ENCODE measurements at places on chromosomes 1 and 21.
A peak's percentile ranks its signal among the peaks of the same experiment; 100 is the strongest.

GRCh38 chr21:31991356-31992331 is 118.8 kb downstream of the HUNK start:
- no peak for DNase-seq

DNA sequence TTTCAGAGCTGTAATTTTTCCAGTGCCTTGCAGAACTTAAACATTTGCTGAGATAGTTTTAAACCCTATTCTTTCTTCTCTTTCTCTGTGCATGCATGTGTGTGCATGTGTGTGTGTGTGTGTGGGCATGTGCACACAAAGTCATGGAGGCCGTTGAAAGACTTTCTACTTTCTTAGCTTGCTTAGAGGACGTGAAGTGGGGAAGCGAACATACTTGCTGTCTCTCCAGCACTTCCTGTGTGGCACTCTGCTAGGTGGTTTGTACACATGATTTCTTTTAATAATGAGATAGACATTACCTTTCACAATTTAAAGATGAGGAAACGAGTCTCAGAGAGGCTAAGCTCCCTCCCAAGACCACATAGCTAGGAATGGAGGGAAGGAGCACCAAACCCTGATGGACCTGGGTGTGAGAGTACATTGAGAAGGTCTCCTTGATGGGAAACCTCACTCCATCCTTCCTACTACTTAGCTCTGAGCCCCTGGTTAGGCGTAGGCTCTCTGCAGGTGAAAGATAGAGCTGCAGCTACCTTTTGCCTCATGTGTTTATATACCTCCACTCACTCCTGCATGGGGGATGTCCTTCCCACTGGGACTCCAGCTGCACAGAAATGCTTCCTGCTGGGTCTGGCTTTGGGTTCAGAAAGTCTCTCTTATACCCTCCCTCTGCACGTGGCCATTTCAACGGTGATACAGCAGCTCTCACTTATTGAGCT is 101.9 kb upstream of the USP24 start:
- no peak for DNase-seq

- no peak for DNase-seq
Measured at GRCh38 chr1:223634423-223634822, 31.1 kb downstream of the CAPN8 start.

DNA sequence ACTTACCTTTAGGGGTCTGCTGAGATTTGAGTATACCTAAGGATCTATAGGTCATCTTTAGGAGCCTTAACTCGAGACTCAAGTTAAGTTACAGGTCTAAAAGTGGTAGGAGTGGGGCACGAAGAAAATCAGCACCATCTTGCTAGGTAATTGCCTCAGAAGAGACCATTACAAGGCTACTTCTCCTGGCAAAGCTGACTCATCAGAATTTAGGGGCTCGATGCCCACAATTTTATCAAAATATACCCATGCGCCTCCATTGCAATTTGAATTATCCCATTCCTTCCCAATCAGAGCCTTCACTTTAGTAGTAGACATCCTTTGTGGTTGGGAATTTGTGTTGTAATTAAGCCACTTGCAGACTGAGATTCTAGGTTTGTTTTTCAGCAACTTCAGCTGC is 1994.3 kb downstream of the MRPL39 start:
- no peak for DNase-seq

- DNase-seq: no peak
Measured at GRCh38 chr1:46646331-46646730, 21.8 kb downstream of the ATPAF1 start.

DNA sequence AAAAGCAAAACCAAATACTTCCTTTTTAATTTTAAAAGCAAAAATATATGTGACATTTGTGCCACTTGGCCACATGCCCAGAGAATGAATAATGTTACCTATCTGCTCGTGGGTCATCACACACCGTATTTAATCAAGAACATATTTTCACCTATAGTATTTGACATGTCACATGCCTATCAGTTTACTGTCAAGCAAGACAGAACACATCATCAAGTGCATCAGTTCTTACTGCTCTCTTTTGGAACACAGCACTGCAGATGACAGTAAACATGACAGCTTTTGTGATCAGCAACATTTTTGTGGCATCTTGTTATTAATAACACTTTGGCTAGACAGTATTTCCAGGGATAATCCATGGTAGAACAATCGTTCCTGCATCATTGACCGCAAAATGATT is 134.4 kb downstream of the LRRC7 start:
- no peak for DNase-seq

GRCh38 chr1:153494976-153495535 is 34.6 kb upstream of the S100A7 start:
- DNase-seq: peak; percentile 72

DNA sequence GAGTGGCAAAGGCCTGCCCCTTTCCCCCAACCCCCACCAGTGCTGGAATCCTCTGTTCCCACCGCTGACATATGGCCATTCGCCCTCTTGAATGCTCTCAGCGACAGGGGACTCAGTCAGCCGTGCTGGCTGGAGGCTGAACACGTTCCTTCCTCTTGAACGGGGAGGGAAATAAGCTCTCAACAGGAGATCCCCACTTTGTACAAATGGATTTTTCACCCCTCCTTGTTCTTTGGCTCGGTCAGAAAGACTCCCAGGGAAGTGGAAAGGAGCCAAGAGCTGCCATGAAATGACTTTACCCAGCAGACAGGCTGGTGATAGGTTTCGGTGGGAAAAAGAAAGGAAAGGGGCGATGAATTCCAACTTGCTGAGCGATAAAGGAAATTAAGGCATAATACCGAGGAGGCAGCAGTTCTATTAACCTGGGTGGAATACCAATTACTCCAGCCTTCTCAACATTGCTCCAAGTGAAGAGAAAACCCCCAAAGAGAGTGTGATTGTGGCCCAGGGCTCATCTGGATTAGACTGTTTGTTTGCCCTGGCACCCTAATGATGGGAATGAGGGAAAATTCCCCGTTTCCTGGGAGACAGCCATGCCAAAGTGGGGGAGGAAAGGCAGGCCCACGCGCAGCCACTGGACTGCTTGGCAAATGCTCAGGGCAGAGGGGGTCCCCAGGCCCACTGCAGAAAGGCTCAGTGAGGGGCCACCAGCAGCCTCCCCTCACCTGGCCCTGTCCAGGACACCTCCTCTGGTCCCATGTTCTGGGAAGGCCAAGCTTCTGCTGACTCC is 23.9 kb downstream of the LRP8 start:
- DNase-seq: no peak

DNA sequence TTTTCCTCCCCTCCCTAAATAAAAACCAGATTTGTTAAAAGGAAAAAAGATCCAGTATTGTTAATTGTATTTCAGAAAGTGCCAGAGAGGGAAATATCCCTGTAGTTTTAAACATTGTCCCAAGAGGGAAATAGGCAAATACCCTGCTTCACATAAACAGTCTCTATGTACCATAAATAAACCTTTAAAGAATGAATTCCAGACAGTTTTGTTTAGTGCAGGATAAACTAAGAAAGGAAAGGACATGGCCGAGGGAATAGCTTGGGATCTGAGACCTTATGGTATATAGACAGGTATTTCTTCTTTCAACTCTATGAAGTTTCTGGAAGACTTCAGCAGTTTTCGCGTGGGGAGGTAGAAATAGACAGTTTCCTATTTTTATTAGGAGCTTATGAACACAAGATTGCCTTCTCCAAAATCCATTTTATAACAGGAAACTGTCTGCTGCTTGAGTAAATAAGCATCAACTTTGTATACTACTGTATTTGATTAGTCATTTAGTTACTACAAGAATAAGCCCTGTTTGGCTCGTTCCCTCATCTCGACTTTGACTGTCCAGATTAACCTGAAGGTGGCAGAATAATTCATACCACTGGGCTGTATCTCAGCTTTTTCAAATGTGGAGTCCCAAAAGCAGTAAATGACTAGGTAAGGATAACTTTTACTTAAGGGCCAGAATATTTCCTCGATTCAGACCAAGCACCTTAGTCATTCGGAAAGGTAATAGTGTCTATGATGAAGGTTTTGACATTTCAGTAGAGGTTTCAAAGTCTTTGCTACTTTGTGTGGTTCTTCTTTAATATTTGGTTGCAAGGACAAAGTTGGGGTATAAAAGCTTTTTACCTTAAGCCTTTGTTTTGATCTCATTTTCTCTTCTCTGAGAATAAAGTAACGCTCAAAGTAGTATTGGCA is 177.5 kb downstream of the VPS13D start:
- no peak for DNase-seq

GRCh38 chr1:208240662-208241355 is 3.4 kb downstream of the PLXNA2 start:
- no peak for DNase-seq

DNA sequence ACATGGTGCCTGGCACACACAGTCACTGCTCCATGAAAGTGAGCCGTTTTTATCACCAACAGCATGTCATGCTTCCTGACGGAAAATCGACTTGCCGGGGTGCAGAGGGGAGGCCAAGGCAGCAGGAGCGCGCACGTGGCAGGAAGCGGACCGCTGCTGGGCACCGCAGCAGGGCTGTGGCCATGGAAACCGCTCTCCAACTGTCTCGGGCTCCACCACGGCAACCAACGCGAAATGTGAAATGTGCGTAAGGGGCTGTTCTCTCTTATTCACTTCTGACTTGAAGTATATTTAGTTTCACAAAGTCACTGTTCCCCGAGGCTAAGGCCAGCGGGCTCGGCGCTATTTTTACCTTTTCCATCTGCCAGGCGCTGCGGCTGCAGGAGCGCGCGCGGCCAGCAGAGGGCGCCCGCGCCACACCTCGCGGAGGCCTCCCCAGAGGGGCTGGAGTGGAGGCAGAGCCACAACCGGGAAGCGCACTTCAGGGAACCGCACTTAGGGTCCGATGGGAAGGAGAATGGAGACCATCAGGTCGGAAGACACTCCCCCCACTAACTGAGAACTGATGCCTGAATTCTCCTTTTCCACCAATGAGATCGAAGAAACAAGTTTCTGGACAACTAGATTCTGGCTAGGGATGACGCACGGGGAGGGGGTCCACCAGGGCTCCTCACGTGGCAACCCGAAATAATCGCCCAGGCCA is 19.7 kb downstream of the RCC2 start:
- DNase-seq: peak; percentile 55

DNA sequence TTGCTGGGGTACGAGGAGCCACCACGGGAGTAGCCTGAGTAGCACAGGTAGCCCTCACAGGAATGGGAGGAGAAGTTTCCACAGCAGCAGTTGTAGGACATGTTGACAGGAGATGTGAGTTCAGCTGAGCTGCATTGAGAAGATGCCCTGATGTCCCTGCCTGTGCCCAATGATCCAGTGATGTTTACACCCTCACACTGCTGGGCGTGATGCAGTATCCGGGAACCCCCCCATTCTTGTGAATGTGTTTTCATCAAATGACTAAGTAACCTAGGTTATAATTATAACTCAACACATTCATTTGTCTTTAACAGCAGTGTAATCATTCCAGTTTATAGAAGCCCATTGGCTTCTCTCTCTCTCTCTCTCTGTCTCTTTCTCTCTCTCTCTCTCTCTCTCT is at the start of gene KRTAP23-1:
Gene KRTAP23-1, minus strand, starts transcription at position 101 of the 400 bp plus-strand sequence. Its CDS starts 0 bp downstream, at position 101.
- DNase-seq: no peak

- no peak for DNase-seq
Measured at GRCh38 chr1:19643121-19643520, 990 bp upstream of the NBL1 start.

DNA sequence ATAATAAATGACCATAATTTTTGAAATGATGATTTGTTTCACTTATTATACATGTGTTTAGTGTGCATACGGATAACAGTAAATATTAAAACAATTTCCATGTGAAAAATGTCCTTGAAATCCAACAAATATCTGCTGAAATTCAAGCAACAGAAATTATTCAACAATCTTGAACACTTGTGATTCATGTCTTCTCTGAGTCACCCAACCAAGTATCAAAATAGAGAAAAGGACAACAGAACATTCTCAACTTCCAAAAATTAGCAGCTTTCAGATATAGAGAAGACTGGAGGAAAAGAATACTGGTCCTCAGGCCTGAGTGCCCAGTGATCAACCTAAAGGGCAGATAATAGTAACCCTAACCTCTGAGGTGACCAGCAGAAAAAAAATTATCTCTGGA is 90.8 kb downstream of the VAV3 start:
- no peak for DNase-seq

- DNase-seq: no peak
Measured at GRCh38 chr1:10522322-10522860, 47.6 kb downstream of the PEX14 start.

DNA sequence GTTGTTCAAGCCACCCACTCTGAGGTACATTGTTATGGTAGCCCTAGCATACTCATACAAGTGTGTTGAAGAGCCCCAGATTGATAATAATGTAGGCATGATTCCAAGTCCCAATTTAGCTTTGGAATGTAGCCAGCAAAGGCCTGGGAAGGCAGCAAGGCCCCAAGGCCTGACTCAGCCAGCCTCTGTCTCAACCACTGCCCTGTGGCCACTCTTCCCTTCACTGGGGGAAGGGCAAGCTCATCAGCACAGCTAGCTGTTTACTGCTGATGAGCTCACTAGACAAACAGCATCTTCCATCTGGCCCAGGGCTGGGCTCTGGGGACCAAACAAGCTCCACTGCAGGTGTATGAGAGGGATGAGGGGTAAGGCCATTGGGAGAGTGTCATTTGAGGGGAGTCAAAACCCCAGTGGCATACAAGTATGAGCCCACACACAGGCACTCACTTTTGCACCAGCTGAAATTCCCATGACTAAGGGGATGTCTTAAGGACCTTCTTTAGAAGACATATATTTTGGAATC is 2.2 kb upstream of the IRF6 start:
- no peak for DNase-seq

DNA sequence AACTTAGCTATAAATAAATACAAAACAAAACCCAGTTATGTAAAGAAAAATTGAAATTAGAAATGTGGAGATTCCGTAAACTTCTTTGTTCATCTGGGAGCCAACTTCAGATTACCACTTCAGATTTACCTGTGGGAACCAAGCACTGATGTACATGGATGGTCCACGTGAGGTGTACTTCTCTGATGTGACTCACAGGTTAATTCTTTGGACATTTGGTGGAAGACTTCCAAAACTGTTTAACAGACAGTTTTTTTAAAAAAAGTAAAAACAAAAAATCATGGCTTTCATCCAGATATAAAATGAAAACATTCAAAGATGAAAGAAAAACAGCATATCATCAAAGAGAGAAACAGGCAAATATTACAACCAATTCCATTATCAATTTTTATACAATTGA is 92.0 kb downstream of the MAST2 start:
- no peak for DNase-seq

DNA sequence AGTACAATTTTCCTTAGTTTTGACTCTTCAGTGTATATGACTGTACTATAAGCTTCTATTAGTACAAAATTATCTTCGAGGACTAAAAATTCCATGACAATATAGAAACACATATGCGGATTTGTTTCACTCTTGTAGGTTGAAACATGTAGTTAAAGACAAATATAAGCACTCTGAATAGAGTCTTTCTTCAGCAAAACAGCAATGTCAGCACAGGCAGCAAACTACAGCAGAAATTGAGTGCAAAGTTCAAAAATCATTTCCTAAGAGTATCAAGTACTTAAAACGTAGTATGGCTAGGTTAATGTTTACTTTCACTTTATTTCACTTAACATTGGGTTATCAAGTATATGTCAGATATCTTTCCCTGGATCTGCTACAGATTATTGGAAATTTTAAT is 106.7 kb downstream of the FAF1 start:
- DNase-seq: no peak

All from T-helper 17 cell (primary cell).